Stimulated activated naive CD8-positive, alpha-beta T cell treated with anti-CD3 and anti-CD28 coated beads, Interleukin-15, Interleukin-2, amounts not matched to agents 100 U/mL and 50 U/mL, for 24 hours (primary cell): ENCODE measurements at places on chromosomes 4 and X.

DNA sequence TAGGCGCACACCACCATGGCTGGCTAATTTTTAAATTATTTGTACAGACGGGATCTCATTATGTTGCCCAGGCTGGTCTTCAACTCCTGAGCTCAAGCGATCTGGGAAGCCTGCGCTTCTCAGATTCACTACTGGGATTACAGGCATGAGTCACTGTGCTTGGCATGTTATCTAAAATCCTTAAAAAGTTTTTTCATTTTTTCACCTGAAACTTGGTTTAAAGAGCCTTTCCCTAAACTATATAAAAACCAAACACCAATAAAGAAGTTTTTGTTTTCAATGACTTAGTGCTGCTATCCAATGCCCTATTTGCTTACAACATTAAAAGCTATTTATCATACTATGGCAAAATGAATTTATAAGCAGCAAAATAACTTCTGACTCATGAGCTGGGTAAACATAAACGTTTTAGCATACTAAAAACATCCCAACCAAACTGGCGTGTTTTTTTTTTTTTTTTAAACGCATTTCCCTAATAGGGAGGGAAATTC is 127.8 kb downstream of the UBE2K start:
- no peak for DNase-seq

DNA sequence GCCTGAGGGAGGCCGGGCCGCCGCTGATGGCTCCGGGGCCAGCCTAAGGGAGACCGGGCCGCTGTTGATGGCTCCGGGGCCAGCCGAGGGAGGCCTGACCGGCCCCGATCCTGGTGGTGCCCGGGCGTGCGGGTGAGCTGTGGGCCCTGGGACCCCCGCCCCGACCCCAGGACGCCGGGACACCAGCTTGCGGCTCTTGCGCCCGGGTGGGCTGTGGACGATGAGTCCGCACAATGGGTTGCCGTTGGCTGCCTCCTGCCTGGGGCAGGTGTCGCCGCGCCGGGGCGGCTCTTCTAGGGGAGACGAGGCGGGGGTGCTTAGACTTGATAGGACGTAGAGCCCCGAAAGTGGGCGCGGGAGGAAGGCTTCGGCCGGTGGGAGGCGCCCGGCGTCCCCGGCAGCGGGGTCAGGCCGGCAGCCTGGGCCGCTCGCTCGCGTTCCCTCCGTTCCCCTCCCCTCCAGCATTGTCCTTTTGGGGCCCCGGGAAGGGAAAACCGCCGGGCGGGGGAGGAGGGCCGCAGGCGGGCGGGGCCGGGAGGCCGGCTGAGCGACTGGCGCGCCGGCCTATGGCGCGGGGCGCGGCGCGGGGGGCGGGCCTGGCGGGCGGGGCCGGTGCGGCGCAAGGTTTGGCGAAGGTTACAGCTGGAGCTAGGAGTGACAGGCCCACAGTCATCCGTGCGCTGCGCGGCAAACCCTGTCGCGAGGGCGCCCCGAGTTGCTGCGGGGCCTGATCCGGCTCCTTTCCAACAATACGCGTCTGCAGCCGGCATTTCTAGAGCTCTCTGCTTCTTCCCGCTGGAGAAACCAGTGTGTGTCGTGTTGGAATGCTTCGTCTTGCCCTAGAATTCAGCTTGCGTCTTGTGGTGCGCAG is 819 bp downstream of the KIAA0232 start:
- DNase-seq: peak; percentile 94

- DNase-seq: peak; percentile 10
Measured at GRCh38 chrX:134622056-134622812, 36.0 kb downstream of the PLAC1 start.

- DNase-seq: no peak
Measured at GRCh38 chr4:7129871-7130620, 62.2 kb upstream of the GRPEL1 start.

DNA sequence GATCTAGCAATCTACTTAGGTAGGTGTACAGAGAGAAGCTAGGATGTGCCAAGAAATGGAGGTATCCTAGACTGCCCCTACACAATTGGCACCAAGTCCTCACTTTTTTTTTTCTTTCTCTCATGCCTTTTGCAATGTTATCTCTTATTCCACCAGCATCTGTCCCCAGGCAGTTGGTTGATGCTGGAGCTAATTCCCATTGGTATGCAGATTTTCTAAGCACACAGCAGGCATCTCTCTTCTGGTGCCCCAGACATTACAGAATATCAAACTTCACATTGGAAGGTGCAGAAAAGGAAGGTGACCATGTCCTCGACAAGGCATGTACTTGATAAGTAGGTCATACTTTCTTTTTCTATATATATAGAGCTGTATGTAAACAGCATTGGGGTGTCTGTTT is 21.6 kb downstream of the LUZP4 start:
- no peak for DNase-seq
